ENCODE measurements at places on chromosomes 1 and 21.

DNA sequence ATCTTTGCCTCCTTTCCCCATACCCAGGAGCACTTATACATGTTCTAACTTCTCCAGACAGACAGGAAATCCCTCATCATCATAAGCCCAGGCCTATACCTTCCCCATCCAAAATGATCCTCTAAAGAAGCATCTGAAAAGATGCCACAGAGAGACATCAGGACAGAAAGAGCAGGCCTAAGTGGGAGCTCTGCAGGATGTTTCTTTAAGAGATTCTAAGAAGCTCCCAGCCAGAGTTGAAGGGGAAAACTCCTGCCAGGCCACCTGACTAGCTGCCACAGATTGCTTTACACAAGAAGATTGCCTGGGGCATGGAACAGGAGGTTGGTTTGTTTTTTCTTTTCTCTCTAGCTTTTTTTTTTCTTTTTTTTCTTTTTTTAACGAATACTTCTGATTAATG, 275.8 kb downstream of the VAV3 start:
- DNase-seq, result no peak

GRCh38 chr1:29426701-29427279, 190.5 kb downstream of the PTPRU start:
- DNase-seq, result no peak

- DNase-seq, result peak; percentile 83
These were observed at the start of gene NPPA for GRCh38 chr1:11847667-11848372. TSS of gene NPPA (minus strand) at chr1:11847783. CDS start at chr1:11847684, 99 bp downstream.

GRCh38 chr1:55287723-55288122, 72.6 kb upstream of the USP24 start:
- DNase-seq, result no peak

GRCh38 chr1:225460021-225460736, 32.3 kb upstream of the LBR start:
- DNase-seq, result no peak

- no peak for DNase-seq
These were observed 161.6 kb downstream of the USH2A start for GRCh38 chr1:216261631-216262030.

GRCh38 chr1:33088119-33088906, 7.4 kb downstream of the AZIN2 start:
- DNase-seq, result no peak

DNA sequence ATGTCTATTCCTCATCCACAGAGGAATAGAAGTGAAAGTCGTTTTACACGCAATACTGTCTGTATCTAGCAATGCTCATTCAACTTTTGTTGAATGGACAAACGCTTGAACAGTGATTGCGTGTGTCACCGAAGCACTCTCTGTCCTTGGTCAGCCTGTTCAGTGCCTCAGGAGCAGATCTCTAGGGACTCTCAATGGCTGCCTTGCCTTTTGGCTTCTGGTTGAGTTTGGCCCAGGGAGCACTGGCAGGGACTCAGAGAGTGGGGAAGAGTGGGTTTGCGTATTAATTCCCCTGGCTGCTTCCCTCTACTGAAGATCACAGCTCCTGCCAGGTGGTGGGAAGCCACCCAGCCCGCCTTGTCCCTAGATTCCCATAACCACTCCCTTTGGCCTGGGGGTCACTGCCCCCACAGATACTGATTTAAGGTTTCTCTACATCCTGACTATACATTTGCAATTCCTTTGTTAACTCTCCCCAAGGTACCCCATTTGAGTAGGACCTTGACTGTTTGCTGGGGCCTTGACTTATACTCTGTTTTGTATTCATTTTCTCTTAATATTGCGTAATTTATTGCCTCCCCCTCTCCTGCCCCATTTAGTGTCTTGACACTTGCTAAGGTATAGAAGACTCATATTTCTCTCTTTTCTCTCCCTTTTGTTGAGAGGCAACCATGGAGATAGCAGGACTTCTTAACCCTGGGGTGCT, 61.7 kb upstream of the USP24 start:
- DNase-seq, result no peak

GRCh38 chr1:167221738-167222610, 1.3 kb downstream of the POU2F1 start:
- DNase-seq, result no peak

GRCh38 chr1:225921734-225922709, 2.0 kb downstream of the PYCR2 start:
- peak; percentile 95 for DNase-seq

DNA sequence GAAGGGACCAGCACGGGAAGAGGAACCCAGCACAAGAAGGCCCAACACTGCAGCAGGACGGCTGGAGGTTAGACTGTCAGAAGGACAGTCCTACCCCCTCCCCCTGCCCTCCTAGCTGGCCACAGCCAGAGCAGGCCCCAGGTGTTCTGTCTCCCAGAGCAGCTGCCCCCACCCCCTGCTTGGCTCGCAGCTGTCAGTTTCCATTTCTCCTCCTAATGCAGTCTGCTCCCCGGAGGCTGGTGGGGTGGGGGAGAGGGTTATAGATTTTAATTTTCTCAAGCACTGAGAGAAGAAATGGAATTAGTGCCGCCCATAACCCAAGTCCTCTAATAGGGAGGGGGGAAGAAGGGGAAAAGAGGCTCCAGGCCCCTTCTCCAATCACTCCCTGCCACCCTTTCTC, 13.0 kb upstream of the PEAR1 start:
- no peak for DNase-seq

DNA sequence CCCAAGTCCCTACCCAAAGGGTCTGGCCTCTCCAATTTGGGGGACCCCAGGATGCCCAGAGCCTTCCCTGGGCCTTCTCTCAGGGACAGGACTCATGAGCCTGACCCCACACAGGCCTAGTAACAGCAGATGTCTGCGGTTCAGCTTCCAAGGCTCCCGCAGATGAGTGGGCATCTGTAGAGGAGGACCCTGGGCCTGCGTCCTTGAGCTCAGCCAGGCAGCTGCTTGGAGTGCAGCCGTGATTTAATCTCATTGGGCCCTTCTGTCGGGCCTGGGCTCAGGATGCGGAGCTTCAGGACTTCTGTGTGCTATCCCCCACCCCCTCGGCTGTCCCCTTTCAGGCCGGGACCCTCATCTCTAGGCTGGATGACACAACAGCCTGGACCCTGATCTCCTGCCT, 35.4 kb downstream of the IGSF21 start:
- DNase-seq, result no peak

DNA sequence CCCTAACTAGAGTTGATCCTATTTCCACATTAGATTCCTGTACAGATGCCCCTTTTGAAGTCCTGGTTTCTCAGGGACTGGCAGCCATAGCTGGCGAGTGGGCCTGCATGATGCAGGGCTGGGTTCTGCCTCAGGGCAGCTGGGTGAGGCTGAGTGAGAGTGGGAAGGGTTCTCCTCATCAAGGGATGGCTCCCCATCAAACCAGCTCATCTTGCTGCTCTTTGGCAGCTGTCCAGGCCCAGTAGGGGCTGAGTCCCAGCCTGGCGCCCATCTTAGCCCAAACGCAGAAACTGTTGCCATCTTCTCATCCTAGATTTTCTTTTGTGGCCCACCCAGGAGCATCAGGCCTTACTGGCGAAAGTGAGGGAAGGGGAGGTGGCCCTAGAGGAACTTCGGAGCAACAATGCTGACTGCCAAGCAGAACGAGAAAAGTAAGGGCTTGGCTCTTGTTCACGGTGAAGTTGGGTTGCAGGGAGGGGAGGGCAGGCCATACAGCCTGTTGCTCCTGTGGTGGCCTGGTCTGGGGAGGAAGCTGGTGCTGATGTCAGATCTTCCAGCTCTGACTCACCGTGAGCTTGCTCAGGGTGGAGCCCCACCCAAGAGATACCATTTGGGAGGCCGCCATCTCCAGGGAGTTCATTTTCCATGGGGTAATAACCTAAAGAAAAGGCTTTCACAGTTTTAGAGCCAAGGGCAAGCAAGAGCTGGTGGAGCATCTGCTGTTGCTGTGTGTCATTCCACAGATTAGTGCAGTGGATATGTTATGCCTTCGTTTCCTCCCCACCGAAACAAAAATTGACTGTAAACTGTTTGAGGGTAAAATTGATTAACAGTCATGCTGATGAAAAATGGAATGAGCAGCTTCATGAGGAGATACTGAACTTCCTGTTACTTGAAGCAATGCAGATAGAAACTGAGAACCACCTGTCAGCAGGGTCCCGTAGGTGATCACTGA, 34.7 kb downstream of the TUFT1 start:
- no peak for DNase-seq

- no peak for DNase-seq
These were observed 138.0 kb upstream of the ARHGEF16 start for GRCh38 chr1:3316340-3316943.

DNA sequence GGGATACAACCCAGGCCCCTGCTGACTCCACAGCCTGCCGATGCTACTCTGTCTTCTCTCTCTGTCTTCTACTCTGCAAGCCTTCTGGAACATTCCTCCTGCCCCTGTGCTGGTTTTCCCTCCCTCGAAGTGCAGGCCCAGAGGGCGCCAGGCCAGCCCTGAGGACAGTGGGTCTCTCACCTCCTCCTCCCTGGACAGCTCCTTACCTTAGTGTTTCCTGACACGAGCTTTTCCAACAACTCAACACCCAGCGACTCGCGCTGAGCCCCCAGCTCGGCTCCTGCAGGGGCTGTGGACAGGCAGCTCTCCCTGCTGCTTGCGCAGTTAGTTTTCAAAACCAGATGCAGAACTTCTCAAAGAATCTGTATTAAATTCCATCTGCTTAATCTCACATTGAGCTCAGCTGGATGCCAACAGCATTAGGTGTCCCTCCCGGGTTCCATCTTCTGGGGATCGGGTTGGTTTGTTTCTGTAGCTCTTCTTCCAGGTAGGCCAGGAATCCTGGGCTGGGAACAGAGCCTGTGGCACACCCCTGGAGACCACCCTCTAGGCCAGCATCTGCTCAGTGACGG, 54.2 kb downstream of the PTPRU start:
- no peak for DNase-seq

DNA sequence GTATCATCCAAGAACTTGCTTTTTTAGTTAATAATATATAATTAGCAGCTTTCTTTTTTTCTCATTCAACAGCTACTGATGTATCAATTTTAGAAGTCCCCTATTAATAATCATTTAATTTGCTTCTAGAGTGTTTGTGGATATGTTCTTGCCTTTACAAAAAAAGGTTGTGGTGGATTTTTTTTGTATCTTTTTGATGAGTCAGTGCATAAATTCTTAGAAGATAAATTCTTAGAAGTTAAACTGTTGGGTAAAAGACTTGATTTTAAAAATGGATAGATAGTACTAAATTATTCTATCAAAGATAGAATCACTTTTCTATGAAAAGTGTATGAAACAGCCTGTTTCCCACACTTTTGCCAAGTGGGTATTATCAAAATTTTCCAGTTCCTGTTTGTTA, 11.9 kb downstream of the FGGY start:
- no peak for DNase-seq

GRCh38 chr21:41564871-41565274, 56.9 kb upstream of the TMPRSS2 start:
- DNase-seq, result no peak

DNA sequence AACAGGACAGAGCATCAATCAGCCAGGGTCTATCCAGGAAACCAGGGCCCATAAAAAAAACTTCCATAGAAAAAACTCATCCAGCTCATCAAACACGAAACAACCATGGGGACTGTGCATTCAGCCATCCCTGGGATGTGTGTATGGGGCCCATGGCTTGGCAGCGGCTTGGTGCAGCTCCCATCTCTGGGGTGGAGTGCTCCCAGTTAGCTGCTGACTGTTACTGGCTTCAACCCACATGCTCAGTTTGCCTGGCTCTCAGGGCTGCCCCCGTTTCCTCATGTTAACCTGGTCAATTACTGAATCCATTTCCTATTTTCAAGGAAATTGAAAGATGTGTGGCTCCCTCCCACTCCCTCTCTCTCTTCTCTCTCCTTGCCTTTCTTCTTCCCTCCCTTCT, 37.3 kb upstream of the STUM start:
- DNase-seq, result no peak

DNA sequence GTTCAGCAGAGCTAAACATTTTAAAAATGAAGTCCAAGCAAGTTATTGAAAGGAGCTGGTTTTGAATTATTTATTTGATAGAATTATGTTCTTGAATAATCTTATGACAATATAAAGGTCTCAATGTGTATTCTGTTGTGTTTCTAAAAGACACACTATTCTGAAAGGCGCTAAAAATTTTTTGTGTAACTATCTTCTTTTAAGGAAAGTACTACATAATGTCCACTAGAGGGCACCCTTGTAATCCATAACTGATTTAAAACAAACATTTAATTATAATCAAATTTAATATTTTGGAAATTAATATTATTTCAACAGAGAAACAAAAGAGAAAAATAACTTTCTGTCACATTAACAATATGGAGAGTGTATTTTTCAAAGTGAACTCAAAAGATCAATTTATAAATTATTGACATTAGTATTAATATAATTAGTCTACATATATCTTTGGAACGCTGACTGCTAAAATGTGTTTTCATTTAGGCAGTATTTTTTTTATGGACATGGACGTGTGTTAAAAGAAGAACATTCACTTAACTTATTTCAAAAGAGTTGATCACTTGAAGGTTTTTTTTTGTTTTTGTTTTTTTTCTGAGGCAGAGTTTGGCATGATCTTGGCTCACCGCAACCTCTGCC, 248.4 kb downstream of the DENND1B start:
- DNase-seq, result no peak

- DNase-seq, result no peak
These were observed 675.5 kb upstream of the CXADR start for GRCh38 chr21:16837321-16837720.

GRCh38 chr1:228150120-228150460, 360 bp downstream of the GJC2 start:
- DNase-seq, result no peak

GRCh38 chr1:43452789-43453441, 816 bp downstream of the HYI start:
- DNase-seq, result peak; percentile 51

DNA sequence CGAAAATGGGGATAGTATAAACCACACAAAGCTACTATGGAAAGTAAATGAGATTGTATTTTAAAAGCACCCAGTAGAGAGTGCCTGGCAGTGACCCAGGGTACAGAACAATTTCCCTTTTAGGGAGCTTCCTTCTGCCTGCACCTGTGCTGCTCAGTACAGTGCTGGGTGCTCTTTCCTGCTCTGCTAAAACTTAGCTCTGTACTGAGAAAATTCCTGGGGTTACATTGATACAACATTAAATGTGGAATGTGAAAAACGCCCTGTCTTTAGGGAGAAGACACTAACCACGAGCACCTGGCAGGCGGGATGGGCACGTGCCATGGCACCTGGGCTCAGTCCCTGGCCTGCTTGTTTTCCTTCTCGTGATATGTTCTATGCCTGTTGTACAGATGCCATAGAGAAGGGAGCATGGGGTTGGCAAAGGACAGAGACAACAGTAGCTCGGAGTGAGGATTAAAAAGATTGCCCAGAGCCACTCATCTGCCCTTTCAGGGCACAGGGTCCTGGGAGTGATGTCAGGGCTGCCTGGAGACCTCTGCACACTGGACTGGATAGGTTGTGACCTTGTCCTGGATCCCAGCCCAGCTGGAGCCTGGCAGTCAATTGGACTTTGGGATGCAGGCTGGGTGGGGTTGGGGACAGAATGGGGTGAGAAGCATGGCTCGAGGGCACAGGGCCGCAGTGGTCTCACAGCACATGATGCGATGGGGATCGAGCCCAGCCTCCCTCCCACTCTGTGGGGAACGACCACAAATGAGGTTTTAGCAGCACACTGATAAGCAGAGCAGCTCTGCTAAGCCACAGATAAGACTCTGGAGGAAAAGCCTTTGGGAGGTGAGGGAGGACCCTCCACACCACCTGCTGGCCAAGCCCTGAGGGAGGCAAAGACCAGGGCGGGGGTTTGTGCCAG, 4.2 kb downstream of the SPATA46 start:
- no peak for DNase-seq
